ENCODE measurements at places on chromosomes 7 and 10.

DNA sequence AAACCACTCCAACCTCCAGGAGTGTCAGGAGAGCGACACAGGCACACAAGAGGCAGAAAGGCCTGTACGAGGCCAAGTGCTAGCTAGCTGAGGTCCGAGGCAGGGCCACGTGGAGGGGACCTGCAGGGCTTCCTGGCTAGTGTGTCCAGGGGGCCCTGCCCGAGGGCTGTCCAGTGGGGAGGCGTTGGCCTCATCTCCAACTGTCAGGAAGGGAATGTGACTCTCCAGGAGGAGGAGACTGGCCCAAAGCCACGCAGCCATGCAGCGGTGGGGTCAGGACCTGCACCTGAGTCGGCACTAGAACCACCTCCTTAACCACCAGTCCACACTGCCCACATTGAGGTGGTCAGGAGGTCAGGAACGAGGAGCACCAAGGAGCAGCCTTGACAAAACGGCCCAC is 32.3 kb upstream of the FXYD4 start:
- no peak for DNase-seq

- DNase-seq: no peak
Observed at GRCh38 chr7:35465791-35466336, 212.0 kb upstream of the TBX20 start.

DNA sequence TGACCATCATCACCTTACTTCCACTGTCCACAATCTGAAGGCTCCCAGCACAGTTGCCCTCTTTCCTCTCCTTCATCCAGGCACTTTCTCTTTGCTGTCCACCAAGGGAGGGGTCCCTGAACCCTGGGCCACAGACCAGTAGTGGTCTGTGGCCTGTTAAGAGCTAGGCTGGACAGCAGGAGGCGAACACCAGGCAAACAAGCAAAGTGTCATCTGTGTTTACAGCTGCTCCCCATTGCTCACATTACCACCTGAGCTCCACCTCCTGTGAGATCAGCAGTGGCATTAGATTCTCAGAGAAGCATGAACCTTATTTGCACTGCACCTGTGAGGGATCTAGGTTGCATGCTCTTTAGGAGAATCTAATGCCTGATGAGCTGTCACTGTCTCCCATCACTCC is 27.7 kb downstream of the FZD1 start:
- DNase-seq: no peak

DNA sequence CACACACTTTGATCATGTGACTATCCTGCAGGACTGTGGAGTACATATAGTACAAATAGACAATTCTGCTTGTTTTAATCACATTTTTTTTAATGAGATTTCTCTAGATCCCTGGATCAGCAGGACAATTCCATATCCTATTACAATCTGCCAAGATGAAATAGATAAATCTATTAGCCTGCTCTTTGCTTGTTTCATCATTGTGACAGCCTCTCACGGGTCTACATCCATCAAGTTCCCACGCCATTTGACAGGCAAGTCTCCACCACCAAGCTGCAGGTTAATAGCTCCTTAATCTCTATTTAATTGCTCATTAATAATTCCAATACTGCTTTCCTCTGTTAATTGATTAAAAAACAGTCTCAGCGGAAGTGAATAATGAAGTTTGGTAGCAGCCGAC is 671.5 kb downstream of the CCSER2 start:
- DNase-seq: no peak

DNA sequence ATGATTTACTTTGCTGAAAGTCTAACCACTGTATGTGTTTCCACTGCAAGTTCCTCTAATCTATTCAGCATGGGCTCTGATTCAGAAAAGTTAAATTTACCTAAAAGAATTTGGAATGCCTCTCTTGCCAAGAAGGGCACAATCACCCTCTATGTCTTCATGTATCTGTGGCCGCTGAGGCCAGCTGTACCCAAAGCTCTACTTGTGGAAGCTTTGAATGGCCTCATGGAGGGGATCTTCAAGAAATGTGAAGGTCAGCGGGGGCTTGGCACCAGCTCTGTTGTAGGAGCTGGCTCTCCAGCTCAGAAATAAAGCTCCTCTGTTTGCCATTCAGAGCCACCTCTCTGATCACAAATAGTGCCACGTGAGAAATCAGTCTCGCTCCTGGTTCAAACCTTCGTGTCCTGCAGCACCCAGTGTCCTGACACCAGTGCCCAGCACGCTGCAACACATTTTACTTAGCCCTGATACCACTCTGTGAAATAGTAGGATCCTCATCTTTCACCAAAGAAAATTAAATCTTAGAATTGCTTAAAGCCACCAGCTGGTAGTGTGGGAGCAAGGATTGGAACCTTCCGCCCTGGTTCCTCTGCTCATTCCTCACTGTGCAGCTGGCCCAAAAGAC is 61.1 kb downstream of the PKD1L1 start:
- DNase-seq: no peak

DNA sequence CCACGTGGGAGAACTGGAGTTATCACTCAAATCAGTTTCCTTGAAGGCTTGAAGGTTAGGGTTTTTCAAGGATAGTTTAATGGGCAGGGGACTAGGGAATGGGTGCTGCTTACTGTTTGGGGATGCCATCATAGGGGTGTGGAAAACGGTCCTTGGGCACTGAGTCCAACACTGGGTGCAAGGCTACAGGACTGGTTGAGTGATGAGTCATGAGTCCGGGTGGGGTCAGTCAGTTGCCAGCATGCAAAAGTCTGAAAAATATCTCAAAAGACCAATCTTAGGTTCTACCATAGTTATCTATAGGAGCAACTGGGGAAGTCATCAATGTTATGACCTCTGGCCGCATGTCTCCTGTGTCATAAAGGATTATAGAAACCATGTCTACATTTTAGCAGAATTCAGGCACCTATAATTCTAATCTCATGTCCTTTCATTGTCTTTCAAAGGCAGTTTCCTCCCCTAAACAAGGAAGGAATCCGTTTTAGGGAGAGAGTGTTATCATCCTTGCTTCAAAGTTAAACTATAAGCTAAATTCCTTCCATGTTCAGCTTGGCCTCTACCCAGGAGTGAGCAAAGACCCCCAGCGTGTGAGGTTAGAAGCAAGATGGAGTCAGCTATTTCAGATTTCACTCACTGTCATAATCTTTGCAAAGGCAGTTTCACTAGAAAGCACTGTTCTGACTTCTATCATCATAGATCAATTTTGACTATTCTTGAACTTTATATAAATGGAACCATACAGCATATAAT is 94.5 kb downstream of the COL26A1 start:
- DNase-seq: no peak

DNA sequence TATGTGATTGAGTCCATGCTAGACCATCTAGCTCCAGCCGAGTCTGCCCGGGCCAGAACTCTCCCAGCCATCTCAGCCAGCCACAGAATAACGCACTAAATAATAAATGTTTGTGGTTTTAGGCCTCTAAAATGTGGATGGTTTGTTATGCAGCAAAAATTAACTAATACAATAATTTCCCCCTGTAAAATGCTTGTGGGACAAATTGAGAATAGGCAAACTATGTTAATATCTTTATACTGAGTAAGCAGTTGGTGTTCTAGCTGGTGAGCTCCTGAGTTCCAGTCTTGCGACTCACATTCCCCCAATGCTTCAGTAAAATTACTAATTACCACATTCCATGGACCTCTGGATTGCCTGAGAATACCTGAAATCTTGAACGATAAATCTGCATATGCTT is 316.8 kb upstream of the NFE2L3 start:
- DNase-seq: no peak
